Stimulated activated CD4-positive, alpha-beta T cell treated with anti-CD3 and anti-CD28 coated beads, TNF-alpha, amount 100 ng/mL, for 1 hour (primary cell): ENCODE measurements at places on chromosomes 7 and 10.

- no peak for DNase-seq
These were observed 4.2 kb upstream of the KCP start for GRCh38 chr7:128914566-128915151.

- no peak for DNase-seq
These were observed 330.3 kb downstream of the AUTS2 start for GRCh38 chr7:69928621-69929020.

DNA sequence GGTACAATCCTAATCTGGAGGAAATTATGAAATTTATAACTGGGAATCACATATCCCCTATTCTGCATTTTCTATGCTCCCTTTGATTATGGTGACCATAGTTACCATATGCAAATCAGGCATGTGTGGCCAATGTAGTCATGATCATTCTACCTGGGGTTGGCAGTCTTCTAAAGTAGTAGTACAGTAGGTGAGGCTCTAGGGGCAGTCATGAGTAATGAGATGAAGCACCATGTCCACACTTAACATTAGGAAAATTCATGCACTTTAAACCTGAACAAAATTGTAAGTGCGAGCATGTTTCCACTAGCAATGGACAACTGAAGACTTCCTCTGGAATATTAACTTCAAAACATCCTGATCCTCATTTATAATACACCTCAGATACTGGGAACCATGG lies 545.9 kb downstream of the SUGCT start:
- no peak for DNase-seq

- no peak for DNase-seq
These were observed 20.1 kb upstream of the NMT2 start for GRCh38 chr10:15188603-15189002.

DNA sequence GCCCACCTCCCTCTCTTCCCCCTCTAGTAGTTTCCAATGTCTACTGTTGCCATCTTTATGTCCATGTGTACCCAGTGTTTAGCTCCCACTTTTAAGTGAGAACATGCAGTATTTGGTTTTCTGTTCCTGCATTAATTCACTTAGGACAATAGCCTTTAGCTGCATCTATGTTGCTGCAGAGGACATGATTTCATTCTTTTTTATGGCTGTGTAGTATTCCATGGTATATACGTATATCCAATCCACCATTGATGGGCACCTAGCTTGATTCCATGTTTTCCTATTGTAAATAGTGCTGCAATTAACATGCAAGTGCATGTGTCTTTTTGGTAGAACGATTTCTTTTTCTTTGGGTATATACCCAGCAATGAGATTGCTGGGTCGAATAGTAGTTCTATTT lies 170.4 kb downstream of the NOC3L start:
- no peak for DNase-seq

DNA sequence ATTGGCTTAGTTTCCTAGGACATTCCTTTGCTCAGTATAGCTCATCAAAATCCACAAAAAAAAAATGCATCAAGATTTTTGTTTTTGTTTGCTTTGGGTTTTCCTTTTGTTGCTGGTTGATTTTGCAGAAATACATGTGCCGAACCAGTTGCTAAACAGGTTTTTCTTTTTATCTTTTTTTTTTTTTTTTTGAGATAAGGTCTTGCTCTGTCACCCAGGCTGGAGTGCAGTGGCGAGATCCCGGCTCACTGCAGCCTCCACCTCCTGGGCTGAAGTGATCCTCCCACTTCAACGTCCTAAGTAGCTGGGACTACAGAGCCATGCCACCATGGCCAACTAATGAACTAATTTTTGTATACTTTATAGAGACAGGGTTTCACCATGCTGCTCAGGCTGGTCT lies 8.3 kb downstream of the CSTF2T start:
- DNase-seq: no peak

- no peak for DNase-seq
These were observed 579.3 kb downstream of the LRMDA start for GRCh38 chr10:76010703-76011102.

GRCh38 chr7:108805808-108806397 lies 236.2 kb downstream of the DNAJB9 start:
- DNase-seq: no peak

DNA sequence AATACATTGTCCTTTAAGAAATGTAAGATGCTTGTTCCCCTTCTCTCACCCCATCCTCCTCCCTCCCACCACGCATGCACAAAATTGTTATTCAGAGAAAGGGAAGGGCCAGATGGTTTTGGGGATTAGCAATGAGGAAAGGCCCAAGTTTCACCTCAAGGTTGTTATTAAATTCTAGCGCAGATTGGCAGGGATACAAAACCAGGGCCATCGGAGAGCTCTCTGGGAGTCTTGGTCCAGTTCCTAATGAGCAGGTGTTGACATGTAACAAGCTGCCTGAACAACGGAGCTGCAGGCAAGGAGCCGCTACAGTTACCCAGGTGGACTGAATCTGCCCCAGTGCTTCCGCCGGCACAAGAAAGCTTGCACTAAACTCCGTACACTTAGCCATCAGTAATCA lies 9.7 kb upstream of the ANK3 start:
- no peak for DNase-seq

- no peak for DNase-seq
These were observed 408.1 kb downstream of the GATA3 start for GRCh38 chr10:8462565-8462964.

GRCh38 chr7:18623389-18623788 lies 127.8 kb downstream of the HDAC9 start:
- no peak for DNase-seq
